Uterus (tissue), 4 donors: ENCODE measurements at places on chromosomes 5 and 9. TPM values are rescaled to one million over a fixed set of nuclear protein-coding genes. Genes with fewer than 3 reads are reported as not detected.

The MYOZ3 gene
- 3.4 TPM for total RNA-seq

The FAM78A gene
- total RNA-seq: 0.26 TPM

The SHC3 gene
- 0.51 TPM for total RNA-seq

DNA sequence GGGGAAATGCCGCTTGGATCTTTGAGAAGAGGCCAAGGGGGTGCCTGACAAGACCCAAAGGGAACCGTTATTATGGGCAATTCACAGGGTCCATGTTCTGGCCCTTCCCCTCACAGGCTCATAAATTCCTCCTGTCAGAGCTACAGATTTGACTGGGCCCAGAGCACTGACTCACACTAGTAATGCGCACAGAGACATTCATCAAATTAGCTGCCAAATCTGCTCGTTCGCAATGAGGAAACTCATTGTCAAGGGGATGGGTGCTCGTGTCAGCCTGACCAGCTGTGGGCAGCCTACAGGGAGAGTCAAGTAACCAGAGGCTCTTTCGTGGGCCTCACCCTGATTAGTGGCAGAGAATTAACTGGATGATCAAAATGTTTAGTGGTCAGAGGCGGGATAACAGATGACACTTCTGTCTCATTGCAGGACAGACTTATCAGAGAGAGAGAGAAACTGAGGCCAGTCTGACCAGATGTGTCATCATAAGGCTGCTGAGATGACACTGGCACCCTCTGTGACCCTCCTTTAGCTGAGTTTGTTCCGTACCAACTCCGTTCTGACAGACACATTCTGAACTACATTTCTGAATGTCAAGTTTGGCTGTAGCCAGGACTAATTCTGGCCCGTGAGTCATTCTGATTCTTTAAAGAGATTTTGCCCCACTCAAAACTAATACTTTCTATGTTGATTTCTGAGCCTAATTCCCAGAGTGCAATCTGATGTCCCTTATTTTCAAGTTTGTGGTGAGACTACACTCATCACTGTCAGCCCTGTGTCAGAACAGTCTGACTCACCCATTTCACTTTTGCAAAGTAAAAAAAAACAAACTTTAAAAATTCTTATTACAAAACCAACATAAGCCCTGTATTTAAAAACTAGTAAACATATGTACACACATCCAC, 377.1 kb downstream of the ACTL7B start:
- peak; percentile 39 for DNase-seq
- H3K27me3 ChIP-seq: no peaks in the 10 kb centered on the region
- H3K27ac ChIP-seq: peak overlapping the region; percentile 64
- H3K36me3 ChIP-seq: no peaks in the 10 kb centered on the region
- no peaks in the 10 kb centered on the region for H3K4me1 ChIP-seq

- DNase-seq: peak; percentile 62
- H3K27ac ChIP-seq: peak overlapping the region; percentile 2
- H3K36me3 ChIP-seq: no peaks in the 10 kb centered on the region
- H3K4me3 ChIP-seq: no peak overlapping the region
- H3K27me3 ChIP-seq: no peaks in the 10 kb centered on the region
These were observed 10.8 kb downstream of the TCF7 start for GRCh38 chr5:134125039-134126015.

DNA sequence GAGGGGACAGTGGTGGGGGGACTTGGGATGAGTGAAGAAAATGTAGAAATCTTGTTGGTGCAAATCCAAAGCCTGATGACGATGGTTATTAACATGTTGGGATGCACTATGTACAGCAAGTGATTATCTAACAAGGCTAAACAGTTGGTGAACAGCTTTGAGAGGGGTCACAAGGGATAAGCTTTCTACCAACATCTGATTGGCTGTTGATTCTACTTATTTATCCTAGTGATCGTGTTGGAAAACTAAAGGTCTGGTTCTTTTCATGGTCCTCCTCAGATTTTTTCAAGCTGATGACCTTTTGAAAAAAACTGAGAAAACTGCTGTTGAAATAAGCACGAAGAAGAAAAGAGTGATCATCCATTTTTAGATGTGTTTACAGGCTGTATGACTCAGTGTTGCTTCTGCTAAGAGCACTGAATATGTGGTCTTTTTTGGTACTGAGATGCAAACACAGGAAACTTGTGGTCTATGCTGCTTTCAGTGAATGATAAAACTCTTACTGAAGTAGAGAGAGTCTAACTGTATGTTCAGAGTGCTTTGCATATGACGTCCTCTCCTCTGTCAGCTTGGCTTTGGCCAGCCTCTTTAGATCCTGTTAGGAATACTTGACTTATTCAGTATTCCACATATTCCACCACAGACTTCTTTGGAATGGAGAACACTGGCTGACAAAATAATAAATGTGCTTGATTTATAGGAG, 174.8 kb downstream of the SLF1 start:
- DNase-seq: no peak
- no peaks in the 10 kb centered on the region for H3K27me3 ChIP-seq
- H3K27ac ChIP-seq: no peak overlapping the region
- H3K4me3 ChIP-seq: no peak overlapping the region

DNA sequence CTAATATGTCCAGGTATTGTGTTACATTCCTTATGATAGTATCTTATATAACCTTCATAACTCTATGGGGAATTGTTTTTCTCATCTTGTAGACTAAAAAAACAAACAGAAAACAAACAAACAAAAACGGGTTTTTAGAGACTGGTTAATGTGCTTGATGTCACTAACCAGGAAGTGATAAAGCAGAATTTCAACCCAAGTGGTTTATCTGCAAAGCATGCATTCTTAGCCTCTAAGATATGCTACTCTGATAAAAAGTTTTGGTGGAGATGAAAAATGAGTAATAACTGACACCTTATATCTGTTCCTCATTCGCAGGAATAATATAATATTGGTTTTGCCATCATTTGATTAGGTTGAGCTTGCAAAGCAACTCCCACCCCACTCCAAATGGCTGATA, 53.4 kb downstream of the PUM3 start:
- H3K27me3 ChIP-seq: no peaks in the 10 kb centered on the region
- no peak overlapping the region for H3K4me3 ChIP-seq

DNA sequence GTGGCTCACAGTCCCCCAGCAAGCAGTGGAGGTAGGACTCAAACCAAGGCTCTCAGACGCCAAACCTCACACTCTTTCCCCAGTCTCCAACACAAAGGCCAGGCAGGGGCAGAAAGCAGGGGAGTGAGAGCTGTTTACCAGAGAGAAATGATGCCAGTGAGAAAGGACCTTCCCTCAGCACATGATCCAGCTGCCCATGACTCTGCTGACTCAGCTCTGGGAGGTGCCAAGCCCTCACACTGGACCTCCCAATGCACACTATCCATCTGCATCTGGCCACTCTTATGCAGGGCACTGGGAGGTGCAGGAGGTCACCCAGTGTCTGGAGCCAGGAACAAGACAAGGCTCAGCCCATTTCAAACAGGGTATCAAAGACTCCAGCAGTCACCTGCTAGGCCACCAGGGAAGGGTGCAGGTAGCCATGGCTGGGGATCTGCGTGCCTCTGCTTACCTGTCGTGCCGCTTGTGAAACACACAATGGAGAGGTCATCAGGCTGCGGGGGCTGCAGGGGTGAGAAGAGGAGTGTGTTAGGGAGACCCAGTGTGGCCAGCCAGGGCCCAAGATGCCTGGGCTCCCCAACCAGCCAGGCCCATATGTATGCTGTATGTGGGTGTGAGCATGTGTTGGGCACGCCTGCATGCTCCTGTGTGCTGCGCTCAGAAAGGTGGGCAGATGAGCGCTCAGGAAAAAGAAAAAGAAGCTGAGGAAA, 26.3 kb downstream of the ACSL6 start:
- DNase-seq: no peak
- H3K27ac ChIP-seq: no peak overlapping the region
- H3K4me3 ChIP-seq: no peak overlapping the region
- no peaks in the 10 kb centered on the region for H3K27me3 ChIP-seq
- no peaks in the 10 kb centered on the region for H3K36me3 ChIP-seq

DNA sequence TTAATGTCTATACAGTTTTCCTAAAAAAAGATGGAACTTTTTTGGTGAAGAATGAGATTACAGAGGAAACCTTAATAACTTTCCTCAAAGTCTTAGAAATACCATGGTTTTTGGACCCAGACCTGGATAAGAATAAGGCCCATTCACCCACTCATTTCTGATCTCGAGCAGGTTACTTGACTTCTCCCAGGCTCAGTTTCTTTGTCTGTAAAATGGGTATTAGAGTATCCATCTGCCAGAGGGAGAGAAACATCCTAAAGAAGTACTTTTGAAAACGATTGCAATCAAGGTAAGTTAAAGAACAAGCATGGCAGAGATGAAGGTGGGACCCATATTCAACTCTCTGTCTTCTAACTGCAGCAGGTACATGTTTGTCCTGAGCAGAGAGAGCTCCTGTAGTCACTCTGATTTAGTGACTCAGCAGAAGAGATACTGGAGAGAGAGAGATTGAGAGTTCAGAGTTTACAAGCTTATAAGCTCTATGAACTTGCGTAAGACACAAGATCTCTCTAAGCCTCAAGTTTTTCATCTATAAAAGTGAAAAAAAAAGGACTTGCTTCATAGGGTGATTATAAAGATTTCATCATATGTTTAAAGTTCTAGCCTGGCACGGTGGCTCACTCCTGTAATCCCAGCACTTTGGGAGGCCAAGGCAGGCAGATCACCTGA, 379.4 kb upstream of the SGCD start:
- H3K4me3 ChIP-seq: no peak overlapping the region
- H3K36me3 ChIP-seq: no peaks in the 10 kb centered on the region
- H3K27ac ChIP-seq: no peak overlapping the region
- no peaks in the 10 kb centered on the region for H3K4me1 ChIP-seq
- no peaks in the 10 kb centered on the region for H3K27me3 ChIP-seq
- no peak for DNase-seq

- H3K36me3 ChIP-seq: no peaks in the 10 kb centered on the region
- no peak for DNase-seq
- H3K27ac ChIP-seq: no peak overlapping the region
- no peaks in the 10 kb centered on the region for H3K27me3 ChIP-seq
- H3K4me1 ChIP-seq: no peaks in the 10 kb centered on the region
- no peak overlapping the region for H3K4me3 ChIP-seq
These were observed 118.4 kb downstream of the MARCHF11 start for GRCh38 chr5:16061163-16061562.

DNA sequence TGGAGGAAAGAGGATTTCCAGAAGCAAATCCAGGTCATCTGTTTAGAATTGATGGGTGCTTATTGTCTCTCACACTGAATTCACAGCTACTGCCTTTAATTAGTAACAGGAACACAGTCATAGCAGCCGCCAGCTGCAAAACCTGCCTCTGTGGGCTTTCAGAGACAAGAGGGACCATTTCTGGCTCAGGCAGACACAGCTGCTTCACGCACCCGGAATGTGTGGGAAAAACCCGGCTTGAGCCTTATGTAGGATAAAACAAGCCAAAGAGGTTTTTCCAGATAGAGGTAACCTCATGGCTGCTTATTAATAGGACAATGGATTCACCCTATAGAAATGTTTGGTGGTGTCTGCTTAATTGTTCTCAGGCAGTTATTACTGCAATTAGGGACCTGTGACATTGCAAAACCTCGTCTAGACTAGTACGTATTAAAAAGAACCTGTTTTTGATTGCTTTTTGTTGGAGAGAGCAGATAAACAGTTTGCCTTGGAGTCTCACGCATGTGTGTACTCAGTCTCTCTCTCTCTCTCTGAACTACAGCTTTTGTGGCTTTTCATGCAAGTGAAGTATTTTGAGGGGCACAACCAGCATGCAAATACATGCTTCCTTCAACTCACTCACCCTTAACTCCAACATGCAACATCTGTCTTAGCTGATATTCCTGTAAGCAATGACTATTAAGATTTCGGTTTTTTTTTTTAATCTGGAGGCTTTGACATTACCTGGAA, 302.7 kb downstream of the PLK2 start:
- H3K27ac ChIP-seq: no peak overlapping the region
- H3K4me1 ChIP-seq: no peaks in the 10 kb centered on the region
- no peaks in the 10 kb centered on the region for H3K36me3 ChIP-seq
- no peak overlapping the region for H3K4me3 ChIP-seq
- no peak for DNase-seq
- H3K27me3 ChIP-seq: no peaks in the 10 kb centered on the region

DNA sequence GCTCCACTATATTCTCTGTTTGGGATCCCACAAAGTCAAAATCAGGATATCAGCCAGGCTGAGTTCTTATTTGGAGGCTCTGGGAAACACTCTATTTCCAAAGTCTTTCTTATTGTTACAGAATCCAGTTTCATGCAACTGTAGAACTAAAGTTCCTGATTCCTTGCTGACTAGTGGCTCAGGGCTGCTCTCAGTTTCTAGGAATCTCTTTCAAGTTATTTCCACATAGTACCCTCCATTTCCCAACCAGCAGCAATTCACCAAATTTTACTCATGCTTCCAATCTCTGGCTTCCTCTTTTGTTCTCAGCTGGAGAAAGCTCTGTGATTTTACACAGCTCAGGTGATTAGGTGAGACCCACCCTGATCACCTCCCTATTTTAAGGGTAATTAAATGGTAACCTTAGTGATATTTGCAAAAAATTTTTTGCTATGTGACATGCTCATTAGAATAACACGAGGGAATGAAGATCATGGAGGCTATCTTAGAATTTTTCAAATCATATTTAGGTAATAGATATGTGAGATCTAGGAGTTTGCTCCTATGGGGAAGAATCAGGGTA, 794.9 kb upstream of the ARRDC3 start:
- H3K4me3 ChIP-seq: no peak overlapping the region
- H3K27me3 ChIP-seq: no peaks in the 10 kb centered on the region
- DNase-seq: no peak
